ENCODE measurements at places on chromosomes 2 and 18.

DNA sequence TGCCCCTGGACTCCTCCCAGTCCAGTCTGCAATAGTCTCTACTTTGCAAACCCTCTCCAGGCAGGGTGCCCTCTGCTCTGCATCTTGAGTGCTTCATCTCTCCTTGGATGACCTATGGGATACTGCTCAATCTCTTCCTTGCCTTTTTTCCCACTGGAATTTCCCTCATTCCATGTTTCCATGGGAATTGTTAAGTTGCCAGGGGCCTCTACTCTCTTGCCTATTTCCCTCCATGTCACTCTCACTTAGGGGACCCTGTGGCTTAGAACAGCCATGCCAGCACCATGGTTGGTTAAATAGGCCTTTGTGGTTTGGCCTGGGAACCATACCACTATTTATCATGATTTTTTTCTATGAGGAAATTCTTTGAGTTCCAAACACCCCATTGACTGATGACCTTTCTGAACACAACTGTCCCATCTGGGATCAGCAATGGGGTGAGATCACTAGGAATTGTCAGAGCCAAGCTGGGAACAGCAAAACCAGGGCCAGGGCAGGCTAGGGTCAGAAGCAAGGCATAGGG, 91.4 kb upstream of the RBMS1 start:
- no peak for DNase-seq

- no peak for DNase-seq
Observed at GRCh38 chr2:239693330-239693729, 292.5 kb upstream of the HDAC4 start.

DNA sequence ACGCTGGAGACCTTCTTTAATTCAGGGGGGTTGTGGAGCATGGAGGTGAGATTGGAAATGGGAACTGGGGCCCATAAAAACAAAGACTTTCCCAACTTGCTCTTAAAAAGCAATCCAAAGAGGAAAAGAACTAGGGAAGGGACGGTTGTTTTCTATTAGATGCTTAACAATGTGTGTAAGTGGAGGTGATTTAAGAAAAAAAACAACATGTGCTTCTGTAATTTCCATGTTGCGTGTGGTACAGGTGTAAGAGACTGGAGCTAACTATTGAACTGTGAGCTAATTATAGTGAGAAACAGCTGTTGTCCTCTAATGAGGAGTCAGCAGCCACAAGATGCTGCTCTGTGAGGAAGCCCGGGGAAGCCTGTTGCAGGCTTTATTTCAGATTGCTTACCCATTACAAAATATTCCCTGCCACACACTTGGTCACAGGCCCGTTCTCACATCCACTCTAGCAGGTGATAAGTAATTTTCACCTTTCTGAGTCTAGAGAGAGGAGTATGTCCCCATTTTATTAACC, 280.6 kb upstream of the PARD3B start:
- no peak for DNase-seq

DNA sequence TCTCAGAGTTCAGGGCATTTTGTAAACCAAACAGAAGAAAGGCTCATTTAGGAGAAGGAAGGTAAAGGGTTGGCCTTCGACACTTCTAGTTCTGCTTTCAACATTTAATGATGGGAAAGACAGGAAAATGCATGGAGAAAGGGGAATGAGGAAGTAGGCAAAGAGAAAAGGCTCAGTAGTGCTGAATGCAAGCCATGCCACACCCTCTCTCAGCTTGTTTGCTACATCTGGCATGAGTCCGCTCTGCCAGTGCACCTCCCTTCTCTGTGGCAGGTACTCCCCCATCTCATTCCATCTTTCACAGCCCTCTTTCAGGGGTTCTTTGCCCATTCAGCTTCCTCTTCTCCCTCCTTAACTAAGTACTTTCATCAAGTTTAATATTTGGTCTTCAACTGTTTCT, 120.9 kb upstream of the ITGB6 start:
- DNase-seq: no peak

GRCh38 chr18:54205959-54206358, 18.5 kb downstream of the MBD2 start:
- no peak for DNase-seq

DNA sequence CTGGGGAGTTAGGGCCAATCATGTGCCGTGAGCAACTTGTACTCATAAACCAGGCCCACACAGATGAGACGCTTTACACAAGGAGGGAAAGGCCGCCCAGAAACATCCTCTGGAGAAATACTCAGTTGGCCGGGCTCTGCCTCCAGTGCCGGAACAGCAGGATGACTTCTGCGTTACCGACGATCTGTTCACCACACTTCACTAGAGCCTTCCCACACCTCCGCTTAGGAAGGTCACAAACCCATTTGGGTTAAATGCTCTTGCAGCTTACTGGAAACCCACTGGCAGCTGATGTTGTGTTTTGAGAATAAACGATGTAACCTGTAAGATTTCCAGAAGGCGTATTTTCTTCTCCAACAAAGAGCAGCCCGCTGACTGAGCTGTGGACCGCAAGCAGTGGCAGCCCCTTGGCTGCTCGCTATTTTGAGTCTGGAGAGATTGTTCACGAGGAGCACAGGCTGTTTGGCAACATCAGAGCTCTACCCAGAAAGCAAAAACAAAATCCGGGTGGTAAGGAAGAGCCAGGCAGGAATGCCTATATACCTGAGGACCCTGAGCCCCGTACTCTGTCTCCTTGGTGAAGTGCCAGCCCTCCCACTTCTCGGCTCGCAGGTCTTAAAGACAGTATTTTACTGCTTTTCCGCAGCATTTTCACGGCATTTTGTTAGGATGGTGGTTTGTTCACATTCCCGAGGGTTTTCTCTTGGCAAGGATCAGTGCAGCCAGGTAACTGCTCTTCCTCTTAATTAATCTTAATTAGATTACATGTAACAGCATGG, 44.0 kb downstream of the COLEC12 start:
- DNase-seq: no peak

GRCh38 chr2:26430826-26431225, 29.1 kb downstream of the DRC1 start:
- DNase-seq: no peak

GRCh38 chr2:227450926-227451654, 20.9 kb upstream of the AGFG1 start:
- DNase-seq: no peak

GRCh38 chr2:146661473-146662096, 1183.2 kb upstream of the ACVR2A start:
- no peak for DNase-seq

- DNase-seq: no peak
Observed at GRCh38 chr2:121316986-121317385, 32.0 kb upstream of the TFCP2L1 start.

DNA sequence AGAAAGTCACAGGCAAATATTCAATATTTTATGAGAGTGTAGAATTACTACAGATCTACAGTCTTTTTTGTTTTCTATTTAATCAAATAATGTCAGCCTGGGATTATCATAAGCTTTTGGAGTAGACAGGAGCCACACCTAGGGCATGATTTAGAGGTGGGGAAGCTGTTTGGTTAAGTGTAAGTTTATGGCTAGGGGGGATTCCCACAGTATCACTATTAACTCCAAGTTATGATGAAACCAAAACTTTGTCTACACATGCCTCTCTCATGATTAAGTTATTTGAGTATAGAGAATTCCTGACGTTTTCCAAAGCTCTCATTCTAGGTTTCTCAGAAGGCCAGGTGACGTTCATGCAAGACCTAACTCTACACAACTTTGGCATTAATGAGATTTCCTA, 2.1 kb downstream of the SERPINB10 start:
- no peak for DNase-seq

DNA sequence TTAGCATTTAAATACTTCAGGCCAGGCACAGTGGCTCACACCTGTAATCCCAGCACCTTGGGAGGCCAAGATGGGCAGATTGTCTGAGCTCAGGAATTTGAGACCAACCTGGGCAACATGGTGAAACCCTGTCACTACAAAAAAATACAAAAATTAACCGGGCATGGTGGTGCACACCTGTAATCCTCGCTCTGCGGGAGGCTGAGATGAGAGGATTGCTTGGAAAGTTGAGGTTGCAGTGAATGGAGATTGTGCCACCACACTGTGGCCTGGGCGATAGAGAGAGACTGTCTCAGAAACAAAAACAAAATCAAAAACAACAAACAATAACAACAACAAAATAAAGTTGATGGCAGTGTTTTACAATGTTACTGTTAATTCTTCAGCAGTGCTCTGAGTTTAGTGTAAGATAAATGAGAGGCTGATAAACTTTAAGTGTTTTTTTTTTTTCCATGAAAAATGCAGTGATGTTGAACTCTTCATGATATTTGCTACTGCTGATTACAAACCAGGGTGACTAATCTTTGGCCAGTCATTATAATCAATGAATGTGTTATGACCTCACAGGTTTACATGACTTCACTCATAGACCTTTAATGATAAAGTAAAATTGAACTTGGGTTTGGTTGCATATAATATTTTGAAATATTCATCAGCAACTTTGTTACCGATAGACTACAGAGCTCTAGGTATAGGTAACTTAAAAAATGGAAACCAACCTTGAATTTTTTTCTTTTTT, 2.5 kb downstream of the ITGAV start:
- DNase-seq: no peak

DNA sequence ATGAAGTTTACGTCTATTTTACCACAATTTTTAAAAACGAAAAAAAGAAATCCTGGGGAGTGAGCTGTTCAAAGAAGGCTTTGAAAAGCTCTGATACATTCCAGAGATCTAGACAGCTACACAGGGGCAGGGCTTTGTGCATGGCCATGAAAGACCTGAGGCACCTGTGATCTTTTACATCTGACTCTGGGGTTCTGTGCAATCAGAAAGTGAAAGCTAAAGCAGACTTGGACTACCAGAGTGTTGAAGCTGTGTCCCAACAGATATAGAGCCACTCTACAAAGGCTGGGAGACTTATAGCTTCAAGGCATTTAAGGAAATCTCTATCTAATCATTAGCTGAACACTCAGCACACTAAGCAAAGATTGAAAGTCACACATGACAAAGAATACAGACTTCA, 34.1 kb downstream of the PARD6G start:
- DNase-seq: no peak

DNA sequence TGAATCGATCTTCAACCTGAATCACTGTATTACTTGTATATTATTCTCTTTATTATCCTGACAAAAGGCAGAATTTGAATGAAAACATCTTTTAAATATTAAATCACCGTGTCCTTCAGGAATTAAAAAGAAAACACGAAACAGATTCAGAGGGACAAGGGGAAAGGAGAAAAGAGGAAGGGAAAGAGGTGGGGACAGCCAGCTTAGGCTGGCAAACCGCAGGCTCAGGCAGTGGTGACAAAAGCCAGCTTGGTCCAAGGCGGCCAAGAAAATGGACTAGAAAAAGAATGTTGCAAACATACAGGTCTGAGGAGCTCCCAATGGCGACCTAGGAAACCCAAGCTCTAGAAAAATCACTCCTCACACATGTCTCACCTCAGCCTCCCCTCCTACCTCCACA, 6.8 kb downstream of the B4GALT6 start:
- DNase-seq: no peak

DNA sequence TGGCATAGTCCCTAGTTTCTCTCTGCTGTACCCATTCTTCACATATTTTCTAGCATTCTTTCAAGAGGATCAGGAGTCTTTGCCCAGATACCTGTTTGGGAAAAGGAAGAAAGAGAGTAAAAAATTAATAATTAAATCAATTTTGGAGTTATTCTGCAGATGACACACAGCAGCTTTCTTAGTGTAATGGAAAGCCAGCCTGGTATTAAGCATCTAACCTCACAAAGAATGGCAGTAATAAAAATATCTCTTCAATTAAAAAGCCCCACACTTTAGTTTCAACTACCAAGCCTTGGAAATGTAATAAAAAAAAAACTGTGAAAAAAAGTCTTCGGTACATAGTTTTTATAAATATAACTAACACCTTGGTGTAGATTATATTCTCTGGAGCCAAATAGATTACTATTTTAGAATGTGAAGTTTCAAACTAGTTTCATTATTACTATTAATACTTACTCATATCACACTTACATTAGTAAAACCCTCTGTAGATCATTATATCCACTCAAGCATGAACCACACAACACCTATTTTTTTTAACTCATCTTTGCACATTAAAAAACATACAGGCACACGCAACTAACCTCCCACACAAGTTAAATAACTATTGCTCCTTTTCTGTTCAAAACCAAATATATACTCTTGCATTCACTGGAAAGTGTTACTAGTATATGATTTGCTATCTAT, 90.9 kb downstream of the GPD2 start:
- DNase-seq: no peak

DNA sequence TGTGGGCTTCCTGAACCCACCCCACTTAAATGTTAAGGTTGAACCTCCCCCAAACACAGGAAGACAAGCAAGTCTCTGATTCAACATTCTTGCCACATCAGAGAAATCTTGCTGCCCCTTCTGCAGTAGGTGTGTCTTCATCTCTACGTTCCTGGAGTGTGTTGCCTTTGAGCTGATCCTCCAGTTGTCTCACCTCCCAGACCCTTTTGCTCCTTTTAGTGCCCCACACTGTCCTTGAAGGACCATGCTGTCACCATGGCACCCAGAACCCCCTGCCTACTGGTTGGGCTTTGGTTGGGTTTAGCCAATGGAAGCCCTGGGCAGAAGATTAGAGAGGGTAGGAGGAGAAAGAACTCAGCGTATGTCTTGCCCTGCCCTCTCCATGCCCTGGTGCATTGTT, 10.7 kb downstream of the CAB39 start:
- DNase-seq: no peak

GRCh38 chr2:23791030-23791429, 135.9 kb downstream of the ATAD2B start:
- DNase-seq: no peak

GRCh38 chr2:30358351-30358750, 88.7 kb upstream of the LCLAT1 start:
- no peak for DNase-seq

GRCh38 chr2:57397550-57398360, 648.9 kb upstream of the VRK2 start:
- DNase-seq: no peak

DNA sequence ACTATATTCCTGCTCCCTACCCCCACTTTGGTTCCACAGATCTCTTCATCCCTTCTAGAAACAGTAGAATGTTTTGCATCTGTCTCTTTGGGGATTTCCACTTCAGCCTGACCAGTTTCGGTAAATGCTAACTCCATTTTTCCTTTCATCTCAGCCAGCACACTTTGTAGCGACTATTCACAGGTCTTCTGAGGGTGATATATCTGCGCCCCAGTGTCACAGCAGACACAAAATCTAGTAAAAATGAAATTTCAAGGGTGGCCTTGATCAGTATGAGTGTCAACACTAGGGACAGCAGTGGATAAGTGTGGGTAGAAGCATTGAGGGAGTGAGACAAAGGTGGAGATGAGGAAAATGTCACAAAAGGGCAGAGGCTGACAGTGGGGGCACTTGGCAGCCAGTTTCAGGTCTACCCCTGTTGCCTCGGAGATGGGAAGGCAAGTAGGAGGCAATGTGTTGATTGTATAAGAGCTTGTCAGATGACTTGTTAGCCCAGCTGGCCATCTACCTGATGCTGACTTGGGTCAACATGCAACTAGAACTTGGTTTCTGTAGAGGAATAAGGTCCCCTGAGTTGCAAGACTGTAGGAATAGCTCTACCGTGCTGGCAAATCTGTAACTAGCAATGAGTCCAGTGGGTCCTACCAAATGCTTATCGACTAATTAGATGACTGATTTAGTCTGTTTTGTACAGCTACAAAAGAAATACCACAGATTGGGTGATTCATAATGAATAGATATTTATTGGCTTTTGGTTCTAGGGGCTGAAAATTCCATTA, 60.7 kb downstream of the CXCR4 start:
- no peak for DNase-seq

- DNase-seq: no peak
Observed at GRCh38 chr2:75311993-75312392, 112.7 kb upstream of the TACR1 start.

GRCh38 chr2:75675908-75676307, 29.3 kb downstream of the MRPL19 start:
- no peak for DNase-seq

- DNase-seq: no peak
Observed at GRCh38 chr2:68330691-68331090, 10.9 kb upstream of the CNRIP1 start.

Measured in activated naive CD4-positive, alpha-beta T cell (primary cell).